NCI-H1694 treated with DMSO at 0.1 percent for 48 hours (cell line): ENCODE measurements at places on chromosomes 12 and 14.

DNA sequence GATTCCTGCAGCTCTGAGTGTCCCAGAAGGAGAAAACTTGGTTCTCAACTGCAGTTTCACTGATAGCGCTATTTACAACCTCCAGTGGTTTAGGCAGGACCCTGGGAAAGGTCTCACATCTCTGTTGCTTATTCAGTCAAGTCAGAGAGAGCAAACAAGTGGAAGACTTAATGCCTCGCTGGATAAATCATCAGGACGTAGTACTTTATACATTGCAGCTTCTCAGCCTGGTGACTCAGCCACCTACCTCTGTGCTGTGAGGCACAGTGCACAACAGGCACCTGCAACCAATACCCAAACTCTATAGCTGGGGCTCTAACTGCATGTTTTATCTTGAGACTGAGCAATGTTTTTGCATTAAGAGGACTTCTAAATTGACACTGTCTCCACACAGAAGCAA lies 379.2 kb upstream of the OR4E1 start:
- DNase-seq, result no peak

DNA sequence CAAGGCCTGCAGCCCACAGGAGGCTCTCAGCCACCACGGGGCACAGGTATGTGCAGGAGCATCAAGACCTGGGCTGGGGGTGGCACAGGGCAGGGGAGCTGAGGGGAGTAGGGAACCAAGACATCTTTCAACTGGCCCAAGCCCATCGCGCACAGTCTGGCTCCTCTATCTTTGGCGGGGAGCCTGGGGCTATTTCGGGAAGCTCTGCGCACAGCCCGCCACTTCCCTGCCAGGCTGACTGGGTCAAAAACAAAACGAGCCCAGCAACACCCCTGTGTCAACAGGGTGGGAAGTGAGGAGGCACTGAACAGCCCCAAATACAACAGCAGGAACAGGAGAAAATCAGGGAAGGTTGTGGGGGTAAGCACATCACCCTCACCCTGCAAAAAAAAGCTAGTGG lies 83.9 kb downstream of the ARL6IP4 start:
- no peak for DNase-seq

GRCh38 chr12:1503281-1503711 lies 91.1 kb downstream of the FBXL14 start:
- no peak for DNase-seq

DNA sequence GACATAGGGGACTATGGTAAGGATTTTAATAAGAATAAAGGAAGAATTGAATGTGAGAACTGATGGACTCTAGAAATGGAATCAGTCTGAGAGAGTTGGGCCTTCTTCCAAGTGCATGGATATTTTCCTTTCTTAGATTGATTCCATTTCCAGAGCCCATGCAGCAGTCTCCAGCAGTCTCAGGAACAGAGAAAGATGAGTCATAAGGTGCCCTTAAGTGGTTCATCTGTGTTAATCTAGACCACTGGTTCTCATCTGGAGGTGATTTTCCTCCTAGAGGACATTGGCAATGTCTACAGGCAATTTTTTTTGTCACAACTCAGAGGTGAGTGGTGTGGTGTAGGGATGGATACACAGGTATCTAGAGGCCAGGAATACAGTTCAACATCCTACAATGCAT lies 25.9 kb downstream of the TRIM9 start:
- DNase-seq, result no peak

DNA sequence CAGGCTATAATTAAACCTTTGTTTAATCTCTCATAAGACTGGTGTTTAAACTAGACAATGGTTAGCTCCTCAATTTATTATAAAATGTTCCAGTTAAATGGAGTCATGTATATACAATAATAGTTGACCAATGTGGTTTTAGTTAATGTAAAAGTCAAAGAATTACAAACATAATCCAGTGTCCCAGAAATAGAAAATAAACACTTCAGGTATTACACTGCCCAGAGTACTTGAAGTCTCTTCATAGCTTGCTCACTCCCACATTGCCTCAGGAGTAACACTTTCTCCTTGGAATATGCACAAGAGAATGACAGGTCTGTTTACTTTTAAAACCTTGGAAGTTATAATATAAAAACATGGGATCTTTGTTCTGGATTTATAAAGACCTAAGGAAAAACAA lies 60.5 kb downstream of the SLC38A1 start:
- DNase-seq, result no peak

GRCh38 chr14:22872033-22872832 lies 693 bp downstream of the LRP10 start:
- peak; percentile 74 for DNase-seq

GRCh38 chr14:22656226-22656625 lies 12.1 kb upstream of the OR6J1 start:
- DNase-seq, result no peak

- no peak for DNase-seq
Measured at GRCh38 chr12:95216711-95217376, 423 bp downstream of the FGD6 start.

- DNase-seq, result no peak
Measured at GRCh38 chr12:11825278-11825677, 175.8 kb downstream of the ETV6 start.

DNA sequence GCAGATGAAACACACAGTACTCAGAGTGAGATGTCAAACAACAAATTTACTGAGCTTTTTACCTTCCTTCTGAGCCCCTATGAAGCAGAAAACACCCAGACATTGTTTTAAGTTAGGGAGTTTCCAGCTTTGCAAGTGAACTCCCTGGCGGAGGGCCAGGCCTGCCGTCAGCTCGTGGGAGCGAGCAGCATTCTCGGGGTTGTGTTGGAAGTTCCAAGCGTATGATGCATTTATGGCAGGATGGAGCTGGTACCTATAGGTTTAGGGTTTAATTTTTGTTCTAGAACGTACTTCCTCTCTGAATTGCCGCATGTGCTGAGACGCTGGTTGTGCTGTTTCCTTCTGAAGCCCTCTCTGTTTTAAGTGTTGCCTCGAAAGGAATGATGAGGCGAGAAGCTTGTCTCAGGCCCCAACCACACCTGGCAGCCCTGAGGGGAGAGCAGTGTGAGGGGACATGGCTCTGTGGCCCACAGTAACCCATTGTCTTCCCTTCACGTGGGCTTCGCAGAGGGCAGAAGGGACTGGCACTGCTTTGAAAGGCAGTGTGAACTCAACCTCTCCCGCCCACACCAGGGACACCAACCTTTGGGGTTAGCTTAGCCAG lies 76.6 kb downstream of the SSPN start:
- DNase-seq, result no peak
